ENCODE measurements at places on chromosomes 6 and 20. TPM values are rescaled to one million over a fixed set of nuclear protein-coding genes. Genes with fewer than 3 reads are reported as not detected.

Gene SAMD3
- total RNA-seq: 14.3 TPM

Gene FAM217A
- not detected for total RNA-seq

Gene HLA-DOB
- 3.9 TPM for total RNA-seq

Gene GABRR1
- total RNA-seq: not detected

Gene CEP57L1
- total RNA-seq: 25.5 TPM

Gene SLC22A23
- total RNA-seq: 0.20 TPM

Gene RPN2
- 178 TPM for total RNA-seq

Gene MUC22
- not detected for total RNA-seq

Gene TSBP1
- total RNA-seq: not detected
